Stimulated activated CD4-positive, alpha-beta T cell treated with anti-CD3 and anti-CD28 coated beads, TNF-alpha, amount 100 ng/mL, for 1 hour (primary cell): ENCODE measurements at places on chromosomes 1 and 21.

DNA sequence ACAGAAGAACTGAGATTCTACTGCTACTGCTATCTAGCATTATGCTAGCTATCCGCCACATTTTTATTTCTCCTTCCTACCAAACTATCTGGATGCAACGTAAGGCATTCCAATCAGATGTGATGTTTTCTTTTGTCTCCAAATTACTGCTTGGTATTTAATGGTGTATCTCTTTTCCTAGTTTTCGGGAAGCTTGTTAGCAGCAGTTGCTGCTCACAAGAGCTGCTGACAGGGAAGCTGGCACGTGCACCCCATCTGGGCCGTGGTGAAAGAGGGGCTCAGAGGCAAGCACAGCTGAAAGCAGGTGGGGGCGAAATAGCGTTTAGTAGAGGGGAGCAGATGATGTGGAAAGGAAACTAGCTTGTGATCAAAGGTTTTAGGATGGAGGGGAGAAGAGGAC lies 57.3 kb downstream of the JAK1 start:
- no peak for DNase-seq

GRCh38 chr1:183585038-183585437 lies 5.2 kb downstream of the NCF2 start:
- no peak for DNase-seq

DNA sequence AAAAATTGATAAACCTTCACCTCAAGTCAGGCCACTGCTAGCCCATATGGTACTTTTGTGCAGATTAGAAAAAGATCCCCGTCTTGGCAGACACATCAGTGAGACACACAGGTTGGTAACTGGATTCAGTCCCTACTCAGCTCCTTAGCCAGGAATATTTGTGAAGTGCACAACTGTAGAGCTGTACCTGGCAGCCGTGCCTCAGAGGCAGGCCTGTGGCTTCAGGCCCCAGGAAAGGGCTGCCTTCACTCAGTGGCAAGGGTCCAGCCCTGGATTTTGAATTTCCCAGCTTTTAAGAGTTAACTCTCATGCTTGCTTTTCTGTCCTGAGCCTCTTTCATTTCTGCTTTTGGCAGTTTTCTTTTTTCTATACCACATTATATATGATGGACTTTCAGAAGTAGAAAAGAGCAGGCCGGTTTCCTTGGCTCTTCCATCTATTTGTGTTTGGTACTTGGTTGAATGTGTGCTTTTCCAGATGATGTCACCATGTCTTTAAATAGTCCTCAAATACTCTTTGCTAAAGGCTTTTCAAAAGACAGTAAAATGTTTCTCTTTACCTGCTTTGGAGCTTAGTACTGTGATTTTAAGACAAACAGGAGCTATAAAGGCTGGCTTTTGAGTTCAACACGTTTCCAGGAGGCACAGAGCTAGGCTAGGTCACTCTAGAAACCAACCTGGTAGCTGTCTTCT lies 186.6 kb downstream of the AK5 start:
- DNase-seq: no peak

- no peak for DNase-seq
These were observed 27.6 kb downstream of the INPP5B start for GRCh38 chr1:37919277-37919676.

DNA sequence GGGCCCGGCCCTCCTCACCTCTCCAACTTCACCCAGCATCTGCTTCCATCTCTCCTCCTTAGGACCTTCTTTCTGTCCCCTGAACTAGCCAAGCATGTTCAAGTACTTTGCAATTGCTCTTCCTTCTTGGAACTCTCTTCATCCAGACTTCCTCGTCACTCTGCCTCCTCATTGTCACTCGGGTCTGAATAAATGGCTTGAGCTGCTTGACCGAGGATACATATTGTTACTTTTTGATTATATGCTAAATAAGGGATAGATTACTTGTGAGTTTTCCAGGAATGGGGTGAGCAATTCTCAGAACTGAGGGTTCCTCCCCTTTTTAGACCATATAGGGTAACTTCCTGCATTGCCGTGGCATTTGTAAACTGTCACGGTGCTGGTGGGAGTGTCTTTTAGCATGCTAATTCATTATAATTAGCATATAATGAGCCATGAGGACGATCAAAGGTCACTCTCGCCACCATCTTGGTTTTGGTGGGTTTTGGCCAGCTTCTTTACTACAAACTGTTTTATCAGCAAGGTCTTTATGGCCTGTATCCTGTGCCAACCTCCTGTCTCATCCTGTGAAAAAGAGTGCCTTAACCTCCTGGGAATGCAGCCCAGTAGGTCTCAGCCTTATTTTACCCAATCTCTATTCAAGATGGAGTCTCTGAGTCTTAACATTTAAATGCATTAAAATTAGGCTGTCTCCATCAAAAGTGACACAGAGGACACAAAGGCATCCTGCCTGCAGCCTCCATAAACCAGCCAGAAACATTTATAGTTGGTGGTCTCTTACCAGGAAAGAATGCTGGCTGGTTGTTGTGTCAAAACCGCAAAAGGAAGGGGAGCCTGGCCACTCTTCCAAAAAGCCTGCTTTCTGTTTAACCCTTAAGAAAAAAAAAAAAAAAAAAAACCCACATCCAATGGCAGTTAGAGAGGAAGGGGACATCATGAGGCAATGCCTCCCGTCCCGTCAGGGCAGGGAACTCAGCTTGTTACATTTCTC lies 179.3 kb downstream of the KAZN start:
- DNase-seq: no peak

DNA sequence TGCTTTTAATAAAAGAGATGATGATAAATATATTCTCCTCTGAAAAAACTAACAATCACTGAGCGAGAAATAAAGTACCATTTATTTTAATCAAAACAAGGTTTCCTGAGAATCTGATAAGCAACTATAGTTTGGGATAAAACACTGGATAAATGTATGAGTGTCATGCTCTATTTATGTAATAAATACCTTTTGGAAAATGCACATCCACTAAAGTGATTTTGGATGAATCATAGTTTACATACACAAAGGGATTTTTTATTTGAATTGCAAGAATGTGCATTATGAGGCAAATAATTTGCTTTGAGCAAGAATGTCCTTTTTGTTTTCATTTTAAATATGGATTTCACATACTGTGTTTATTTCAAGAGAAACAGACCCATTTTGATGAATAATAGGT lies 1483.5 kb downstream of the MRPL39 start:
- DNase-seq: no peak

- DNase-seq: no peak
These were observed 112.9 kb downstream of the LRRC40 start for GRCh38 chr1:70092526-70092925.

GRCh38 chr1:169193191-169193850 lies 86.8 kb downstream of the ATP1B1 start:
- no peak for DNase-seq

DNA sequence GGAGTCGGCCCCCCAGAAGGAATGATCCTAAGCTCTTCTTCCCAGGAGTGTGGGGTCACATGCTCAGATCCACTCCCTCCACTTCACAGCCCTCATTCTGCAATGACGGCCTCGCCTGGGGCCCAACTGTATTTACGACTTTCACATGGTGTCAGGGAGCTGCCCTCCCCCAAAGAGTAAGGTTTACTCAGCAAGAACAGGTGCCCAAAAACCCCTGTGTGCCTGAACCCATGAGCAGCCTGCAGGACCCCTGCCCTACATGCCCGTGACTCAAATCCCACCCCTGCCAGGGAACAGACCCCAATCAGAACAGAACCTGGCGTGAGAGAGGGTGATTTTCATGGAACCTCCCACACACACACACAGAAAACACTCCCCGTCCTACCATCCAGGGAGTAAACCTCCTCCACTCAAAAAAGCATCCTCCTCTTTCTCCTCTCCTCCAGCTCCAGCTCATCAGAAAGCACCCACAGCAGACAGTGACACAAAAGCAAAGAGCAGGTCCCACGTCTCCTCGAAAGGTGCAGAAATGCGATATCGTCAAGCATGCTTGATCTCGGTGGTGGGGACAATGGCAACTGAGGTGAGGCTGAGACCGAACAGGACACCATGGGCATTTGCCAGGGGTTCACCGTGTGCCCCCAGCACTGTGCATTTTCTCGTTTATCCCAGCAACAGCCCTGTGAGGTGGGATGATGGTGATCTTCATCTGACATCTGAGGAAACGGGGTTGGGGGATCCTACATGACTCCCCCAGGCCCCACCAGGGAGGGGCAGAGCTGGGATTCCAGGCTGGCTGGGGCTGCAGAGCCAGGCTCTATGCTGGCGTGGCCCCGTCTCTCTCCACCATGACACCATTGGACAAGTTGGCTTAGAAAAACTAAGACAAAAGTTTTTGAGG lies 397.9 kb downstream of the NPHP4 start:
- DNase-seq: no peak

DNA sequence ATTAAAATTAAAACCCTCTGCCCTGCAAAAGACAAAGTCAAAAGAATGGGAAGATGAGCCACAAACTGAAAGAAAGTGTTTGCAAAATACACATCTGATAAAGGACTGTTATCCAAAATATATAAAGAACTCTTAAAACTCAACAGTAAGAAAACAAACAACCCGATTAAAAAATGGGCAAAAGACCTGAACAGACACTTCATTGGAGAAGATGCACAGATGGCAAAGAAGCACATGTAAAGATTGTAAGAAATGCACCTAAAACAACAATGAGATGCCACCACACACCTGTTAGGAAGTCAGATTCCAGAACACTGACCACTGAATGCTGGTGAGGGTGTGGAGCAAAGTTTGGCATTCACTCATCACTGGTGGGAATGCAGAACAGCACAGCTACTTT lies 24.6 kb upstream of the POFUT2 start:
- DNase-seq: no peak

DNA sequence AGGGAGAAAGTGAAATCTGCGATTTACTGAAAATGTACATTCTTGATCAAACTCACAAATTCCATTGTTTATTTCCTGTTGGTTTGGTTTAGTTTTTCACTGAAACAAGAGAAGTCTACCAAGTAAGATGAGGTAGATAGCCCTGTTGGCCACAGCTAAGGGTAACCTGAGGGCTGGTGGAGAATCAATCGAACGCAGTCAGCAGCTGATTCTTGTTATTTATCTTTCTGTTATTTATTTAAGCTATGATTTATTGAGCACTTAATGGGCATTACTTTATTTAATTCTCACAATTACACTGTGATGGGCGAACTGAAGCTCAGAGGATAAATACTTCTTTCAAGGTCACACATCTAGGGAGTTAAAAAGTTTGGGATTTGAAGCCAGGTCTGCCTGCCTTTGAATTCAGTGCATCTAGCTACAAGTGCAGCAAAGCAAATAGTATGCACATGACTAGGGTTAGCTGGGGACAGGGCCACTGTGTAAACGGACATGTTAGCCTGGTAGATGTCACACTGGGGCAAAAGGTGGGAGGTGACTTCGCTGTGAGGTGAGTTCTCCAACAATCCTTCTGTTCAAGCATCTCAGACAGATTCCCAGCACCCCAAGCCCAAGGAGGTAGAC lies 106.5 kb upstream of the GADD45A start:
- DNase-seq: no peak

DNA sequence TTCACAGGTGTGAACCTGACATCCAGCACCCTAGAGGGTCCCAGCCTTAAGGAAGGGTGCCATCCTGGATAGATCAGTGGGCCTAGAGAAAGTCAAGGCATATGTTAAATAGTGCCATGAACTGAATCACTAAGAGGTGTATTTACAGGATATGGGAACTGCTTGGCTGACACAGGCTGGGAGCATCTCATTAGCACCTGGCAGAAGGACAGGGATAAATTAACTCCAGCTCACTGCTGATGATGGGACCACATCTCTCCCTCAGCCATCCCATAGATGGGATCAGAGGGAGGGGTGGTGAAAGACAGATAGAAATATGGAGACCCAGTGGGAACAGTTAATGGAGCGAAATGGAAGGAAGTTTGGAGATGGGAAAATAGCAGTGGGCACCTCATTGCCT lies 122.0 kb downstream of the IGSF21 start:
- no peak for DNase-seq

DNA sequence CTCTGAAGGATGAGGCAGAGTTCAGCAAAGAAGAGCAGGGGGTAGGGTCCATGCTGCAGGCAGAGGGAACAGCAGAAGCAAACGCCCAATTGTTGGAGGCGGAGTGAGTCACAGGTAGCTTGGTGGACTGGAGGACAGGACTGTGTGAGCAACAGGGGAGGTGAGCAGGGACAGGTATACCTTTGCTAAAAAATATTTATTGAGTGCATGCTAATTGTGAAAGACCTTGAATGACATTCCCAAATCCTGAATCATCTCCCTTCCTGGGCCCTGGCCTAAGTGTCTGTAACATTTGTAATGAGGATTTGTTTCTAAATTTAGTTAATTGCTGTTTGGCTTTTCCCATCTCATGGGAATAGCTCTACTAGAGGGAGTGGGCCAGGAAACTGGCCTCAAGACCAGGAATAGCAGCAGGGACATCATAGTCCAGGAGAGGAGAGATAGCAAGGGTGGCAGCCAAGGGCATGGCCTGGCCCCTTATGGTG lies 123.7 kb downstream of the FOXD2 start:
- no peak for DNase-seq

DNA sequence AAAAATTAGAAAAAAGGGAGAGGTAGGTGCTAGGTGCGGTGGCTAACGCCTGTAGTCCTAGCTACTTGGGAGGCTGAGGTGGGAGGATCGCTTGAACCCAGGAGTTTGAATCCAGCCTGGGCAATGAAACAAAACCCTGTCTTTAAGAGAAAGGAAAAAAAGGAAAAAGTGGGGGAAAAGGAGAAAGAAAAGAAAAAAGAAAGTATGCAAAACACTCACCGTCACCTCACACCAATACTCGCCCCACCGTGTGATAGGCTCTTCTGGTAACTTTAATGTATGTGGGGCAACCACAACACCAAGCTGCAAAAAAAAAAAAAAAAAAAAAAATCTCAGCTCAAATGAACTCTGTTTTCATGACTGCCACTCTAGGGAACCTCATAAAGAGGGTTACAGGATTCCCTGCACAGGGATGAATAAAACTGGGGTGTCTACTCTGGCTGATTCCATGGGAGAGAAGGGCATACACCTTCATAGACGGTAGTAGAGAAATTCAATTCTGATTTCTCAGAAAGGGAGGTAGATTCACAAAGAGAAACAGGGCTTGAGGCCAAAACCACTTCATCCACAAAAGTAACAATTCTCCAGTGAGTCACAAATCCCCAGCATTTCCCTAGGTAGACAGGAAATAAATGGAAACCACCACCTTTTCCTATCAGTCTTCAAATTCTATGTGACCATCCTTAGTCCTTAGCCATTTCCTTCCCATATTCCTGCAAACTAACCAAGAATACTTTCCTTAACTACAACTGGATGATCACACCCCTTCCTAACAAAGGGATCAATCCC lies 2.5 kb downstream of the MRPL9 start:
- DNase-seq: no peak

GRCh38 chr1:107414550-107414949 lies 273.7 kb downstream of the NTNG1 start:
- no peak for DNase-seq

GRCh38 chr1:118077331-118078045 lies 107.5 kb downstream of the SPAG17 start:
- no peak for DNase-seq

GRCh38 chr1:188949701-188950100 lies 1528.0 kb downstream of the BRINP3 start:
- no peak for DNase-seq

DNA sequence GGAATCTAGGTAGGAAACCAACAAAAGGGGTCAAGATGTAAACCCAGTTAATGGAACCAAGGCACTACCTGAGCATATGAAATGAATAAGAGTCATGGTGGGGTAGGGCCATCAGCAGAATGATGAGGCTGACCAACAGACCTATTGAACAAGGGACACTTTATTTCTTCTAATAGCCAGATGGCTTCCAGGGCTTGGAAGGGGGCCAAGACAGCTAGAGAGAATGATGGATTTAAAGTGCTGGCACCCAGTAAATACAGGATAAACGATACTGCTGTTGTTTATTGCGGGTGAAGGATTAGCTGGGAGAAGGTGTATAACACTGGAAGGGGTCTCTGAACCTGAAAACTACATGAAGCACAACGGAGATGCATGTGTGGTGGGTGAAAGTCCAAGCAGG lies 15.6 kb downstream of the DDAH1 start:
- no peak for DNase-seq
